ENCODE measurements at places on chromosomes 3 and 15.

DNA sequence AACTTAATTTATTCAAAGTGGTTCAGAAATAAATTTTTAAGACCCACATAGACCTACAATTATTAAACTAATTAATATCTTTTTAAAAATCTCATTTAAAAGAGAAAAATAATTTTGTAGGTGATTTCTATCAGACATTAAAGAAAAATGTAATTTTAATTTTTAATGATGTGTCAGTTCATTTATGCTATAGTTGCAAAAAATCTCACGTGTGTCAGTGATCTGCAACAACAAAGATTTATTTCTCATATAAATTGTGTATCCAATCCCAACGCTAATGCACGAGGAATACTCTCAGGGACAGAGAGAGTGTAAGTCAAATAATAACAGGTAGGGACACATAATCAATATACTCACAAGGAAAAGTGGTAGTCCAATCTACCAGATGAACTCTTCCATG, 456.6 kb upstream of the CCDC54 start:
- DNase-seq, result no peak

DNA sequence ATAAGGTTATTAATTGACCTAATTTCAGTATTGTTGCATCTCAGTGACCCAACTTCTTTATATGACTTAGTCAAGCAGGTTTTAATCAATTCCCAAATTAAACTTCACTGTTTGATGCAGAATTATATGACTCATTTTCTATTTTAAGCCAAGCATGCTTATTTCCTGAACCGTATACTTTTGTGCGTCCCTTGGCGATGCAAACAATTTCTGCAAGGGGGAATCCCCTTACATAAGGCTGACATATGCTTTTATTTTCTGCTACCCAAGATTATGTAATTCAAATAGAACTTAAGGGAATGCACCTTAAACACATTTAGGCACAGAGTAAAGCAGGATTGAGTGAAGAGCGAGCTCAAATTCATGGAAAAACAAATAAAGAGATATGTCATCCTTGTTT, 303.9 kb downstream of the PDCD6IP start:
- no peak for DNase-seq

DNA sequence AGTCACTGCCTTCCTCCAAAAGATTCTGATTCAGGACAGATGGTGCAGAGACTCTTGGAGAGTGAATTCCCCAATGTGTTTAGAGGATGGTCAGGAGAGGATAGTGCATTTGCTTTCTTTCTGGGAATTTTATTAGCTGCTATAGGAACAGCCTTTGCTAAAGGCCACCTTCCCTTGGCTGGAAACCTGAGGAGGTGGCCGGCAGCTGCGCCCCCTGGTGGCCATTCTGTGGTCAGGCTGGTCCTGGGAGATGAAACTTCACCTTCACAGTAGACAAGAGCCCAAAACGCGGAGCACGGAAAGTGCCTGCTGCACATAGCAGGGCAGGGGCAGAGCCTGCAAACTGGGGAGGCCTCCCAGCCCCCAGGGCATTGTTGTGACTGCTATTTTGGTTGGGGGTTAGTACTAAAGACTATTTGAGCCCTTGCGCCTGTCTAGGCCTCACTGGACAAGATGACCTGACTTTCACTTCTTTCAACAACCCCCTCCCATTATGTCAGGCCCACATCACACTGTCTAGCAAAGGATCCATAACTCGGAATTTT, 34.3 kb downstream of the SEC22C start:
- DNase-seq, result peak; percentile 51

- no peak for DNase-seq
Observed at GRCh38 chr15:63523306-63523990, 19.1 kb downstream of the USP3 start.

- no peak for DNase-seq
Observed at GRCh38 chr3:131610174-131610573, 107.4 kb upstream of the MRPL3 start.

GRCh38 chr15:91237445-91237844, 137.4 kb downstream of the SV2B start:
- no peak for DNase-seq

DNA sequence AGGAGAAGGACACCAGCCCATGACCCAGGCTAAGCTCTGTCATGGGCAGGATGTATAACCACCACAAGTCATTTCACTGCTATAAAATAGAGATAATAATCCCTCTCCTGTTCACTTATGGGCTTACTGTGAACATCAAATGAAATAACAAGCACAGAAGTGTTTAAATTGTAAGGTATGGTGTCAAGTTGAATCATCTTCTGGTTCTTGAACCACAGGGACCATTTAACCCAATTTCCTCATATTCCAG, 44.3 kb upstream of the TLE3 start:
- DNase-seq, result no peak

DNA sequence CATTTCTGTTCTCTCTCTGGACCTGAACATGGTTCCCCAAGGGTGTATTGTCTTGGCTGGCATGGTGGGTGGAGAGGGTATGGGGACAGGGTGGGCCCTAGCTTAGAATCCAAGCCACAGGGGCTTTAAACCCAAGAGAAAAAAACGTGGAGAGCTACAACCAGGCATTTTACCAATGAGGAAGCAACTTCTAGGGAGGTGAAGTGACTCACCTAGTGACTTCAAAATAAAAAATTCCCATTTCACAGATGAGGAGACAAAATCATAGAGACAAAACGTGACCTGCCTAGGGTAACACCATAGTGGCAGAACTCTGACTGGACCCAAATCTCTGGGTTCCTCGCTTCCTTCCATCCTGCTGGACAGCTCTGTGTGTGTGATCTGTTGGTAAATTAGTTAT, 216.8 kb downstream of the RPLP1 start:
- no peak for DNase-seq

GRCh38 chr3:102332205-102332604, 102.6 kb upstream of the ZPLD1 start:
- DNase-seq, result no peak

GRCh38 chr3:127911421-127911931, 3.6 kb upstream of the KBTBD12 start:
- DNase-seq, result no peak

DNA sequence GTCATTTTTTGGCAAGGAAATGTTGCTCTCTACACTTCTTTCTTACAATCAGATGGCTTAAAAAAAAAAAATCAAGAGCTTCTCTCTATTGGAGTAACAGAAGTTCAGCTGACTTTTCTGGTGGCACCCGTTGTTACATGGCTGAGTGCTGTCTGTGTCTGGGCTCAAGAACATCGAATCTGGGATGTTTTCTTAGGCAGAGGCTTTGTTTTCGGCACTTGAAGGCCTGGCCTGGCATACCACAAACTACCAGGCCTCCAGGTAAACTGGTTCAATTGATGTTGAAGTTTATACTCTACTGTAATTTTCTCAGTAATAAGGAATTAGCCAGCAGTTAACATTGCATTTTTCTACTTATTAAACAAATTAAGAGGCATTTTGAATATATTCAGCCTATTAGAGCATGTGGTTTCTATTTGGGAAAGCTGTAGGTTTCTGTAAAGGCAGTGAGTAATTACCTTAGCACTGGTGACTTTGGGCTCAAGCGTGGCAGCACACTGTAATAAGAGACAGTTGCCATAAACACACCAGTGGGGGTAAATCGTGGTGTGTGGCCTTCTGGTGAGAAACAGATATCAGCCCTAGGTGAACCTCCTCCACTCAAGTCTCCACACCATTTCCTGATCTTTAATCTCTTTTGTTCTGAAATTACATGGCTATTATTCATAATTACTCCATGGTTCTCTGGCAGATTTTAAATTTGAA, 544.7 kb downstream of the MECOM start:
- DNase-seq, result no peak

DNA sequence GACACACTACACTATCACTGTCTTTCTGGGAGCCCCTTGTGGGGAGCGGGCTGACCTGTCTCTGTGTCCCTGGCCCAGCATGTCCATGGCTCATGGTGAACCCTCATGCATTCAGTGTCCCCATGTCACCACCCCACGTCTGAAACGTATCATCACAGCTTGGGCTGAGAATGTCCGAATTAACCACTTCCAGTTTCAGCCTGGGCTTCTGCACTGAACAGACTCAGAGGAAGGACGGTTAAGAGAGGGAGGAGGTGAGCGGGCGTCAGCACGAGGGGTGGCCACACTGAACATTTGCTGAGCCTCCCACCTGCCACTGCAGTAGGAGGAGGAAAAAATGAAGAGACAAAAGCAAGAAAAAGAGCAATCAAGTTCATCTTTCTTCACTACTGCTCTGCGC, 30.5 kb downstream of the ATP2B2 start:
- no peak for DNase-seq

DNA sequence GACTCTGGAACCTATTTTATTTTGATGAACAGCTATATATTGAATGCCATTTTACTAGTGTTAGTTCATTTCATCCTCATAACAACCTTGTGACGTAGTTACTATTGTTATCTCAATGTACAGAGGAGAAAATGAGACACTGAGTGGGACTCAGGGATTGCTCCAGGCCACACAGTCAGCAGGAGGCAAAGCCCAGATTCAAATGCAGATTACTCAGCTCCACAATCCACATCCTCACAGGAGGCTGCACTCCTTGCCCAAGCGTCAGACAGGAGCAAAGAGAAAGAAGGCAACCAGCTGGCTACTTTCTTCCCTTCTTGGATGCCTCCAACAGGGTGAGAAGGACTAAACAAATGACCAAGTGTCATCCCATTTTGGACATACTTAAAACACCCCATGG, 92.0 kb upstream of the CCDC54 start:
- no peak for DNase-seq

- no peak for DNase-seq
Observed at GRCh38 chr15:68330416-68330815, 52.9 kb downstream of the FEM1B start.

GRCh38 chr3:54619531-54619930, 308.3 kb downstream of the LRTM1 start:
- no peak for DNase-seq

- no peak for DNase-seq
Observed at GRCh38 chr3:24145481-24145880, 200.4 kb downstream of the NR1D2 start.

GRCh38 chr3:150458001-150458400, 49.9 kb downstream of the TSC22D2 start:
- no peak for DNase-seq

GRCh38 chr3:107641572-107642307, 119.0 kb downstream of the BBX start:
- DNase-seq, result no peak

DNA sequence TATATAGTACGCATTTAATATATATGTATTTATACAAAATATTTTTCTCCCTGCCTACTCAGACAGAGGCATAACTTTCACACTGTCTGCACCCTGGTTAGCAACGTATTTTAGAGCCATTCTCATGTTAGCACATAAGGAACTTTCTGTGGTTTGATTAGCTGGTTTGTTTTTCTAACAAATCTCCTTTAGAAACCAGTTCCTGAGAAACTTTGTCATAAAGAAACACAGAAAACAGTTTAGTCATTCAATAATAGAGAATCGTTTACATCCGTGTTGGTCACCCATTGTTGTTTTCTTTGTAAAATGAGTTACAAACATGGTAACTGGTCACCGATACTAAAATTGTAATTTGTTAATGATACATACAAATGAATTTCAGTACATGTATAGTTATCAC, 5.9 kb upstream of the NGRN start:
- no peak for DNase-seq

- no peak for DNase-seq
Observed at GRCh38 chr15:48855501-48856440, 22.2 kb upstream of the EID1 start.

DNA sequence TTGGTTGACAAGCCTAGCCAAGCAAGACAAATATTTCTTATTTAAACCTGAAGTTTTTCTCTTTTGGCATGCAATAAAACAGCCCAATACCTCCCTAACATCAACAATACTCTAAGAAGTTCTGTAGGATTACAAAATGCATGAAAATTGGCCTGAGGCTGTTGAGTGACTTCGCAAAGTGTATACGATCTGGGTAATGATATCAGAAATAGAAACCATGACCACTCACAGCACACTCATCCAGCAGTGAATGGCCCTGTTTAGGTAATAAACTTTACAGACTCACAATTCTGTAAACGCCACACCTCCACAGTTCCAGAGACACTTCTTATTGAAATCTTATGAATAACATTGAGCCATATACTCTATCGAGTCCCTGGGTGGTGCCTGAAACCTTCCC, 83.0 kb upstream of the NAALADL2 start:
- no peak for DNase-seq

- no peak for DNase-seq
Observed at GRCh38 chr3:17823036-17823435, 80.6 kb upstream of the TBC1D5 start.

- DNase-seq, result no peak
Observed at GRCh38 chr15:51625236-51625635, 2.7 kb upstream of the DMXL2 start.

- peak; percentile 25 for DNase-seq
Observed at GRCh38 chr3:131218196-131218595, 163.4 kb upstream of the NUDT16 start.

DNA sequence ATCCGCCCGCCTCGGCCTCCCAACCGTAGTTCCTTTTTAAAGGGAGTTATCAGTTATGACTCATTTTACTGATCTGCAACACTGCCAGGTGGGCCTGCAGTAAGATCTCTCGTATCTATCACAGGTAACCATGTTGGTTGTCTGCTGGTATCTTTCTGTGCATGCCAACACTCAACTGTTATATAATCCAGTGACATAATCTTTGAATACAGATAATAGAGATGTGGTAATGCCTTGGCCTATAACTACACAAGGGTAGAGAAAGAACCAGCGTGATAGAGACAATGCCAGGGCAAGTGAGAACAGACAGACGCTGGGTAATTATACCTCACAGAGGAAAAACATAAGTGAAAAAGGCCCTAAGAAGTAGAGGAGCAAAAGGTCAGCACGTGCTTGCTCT, 11.0 kb upstream of the ARPP19 start:
- no peak for DNase-seq

DNA sequence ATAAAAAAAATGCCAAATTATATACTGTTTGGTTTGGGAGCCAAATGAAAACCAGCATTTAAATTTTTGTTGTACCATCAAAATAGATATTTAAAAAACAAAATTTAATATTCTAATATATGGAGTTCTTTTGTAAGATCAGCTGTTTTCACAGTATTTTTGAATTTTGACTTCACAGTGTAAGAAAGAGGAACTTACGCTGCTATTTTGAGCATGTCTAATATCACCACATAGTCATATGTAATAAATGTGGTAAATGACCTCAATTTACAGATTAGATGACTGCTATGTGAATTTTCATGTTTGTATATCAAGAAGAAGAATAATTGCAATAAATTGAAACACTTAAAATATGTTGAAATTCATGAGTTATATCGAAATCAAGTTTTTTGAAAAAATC, 189.6 kb downstream of the ARRDC4 start:
- DNase-seq, result no peak

DNA sequence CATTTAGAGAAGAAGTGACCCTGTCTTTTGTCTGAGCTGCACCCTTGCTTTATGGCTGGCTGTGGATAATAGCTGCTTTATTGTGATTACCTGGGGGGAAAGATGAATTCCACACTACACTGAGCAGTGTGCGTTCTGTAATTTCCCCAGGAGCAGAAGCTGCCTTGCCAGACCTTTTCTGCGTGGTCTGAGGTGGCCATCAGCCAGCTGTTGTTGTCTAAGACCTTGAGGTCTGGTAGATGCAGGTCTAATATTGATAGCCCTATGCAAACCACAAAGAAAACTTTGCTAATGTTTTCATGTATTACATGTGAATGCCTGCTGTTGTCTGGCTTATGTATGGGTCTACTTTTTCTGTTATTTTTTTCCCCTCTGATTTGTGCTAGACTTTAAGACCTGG, 144.6 kb downstream of the THSD4 start:
- no peak for DNase-seq

GRCh38 chr3:129226374-129226773, 23.0 kb upstream of the COPG1 start:
- DNase-seq, result peak; percentile 85
